ENCODE measurements at places on chromosomes 12 and 14.

GRCh38 chr12:94621662-94622359, 28.5 kb downstream of the TMCC3 start:
- DNase-seq: peak; percentile 88

DNA sequence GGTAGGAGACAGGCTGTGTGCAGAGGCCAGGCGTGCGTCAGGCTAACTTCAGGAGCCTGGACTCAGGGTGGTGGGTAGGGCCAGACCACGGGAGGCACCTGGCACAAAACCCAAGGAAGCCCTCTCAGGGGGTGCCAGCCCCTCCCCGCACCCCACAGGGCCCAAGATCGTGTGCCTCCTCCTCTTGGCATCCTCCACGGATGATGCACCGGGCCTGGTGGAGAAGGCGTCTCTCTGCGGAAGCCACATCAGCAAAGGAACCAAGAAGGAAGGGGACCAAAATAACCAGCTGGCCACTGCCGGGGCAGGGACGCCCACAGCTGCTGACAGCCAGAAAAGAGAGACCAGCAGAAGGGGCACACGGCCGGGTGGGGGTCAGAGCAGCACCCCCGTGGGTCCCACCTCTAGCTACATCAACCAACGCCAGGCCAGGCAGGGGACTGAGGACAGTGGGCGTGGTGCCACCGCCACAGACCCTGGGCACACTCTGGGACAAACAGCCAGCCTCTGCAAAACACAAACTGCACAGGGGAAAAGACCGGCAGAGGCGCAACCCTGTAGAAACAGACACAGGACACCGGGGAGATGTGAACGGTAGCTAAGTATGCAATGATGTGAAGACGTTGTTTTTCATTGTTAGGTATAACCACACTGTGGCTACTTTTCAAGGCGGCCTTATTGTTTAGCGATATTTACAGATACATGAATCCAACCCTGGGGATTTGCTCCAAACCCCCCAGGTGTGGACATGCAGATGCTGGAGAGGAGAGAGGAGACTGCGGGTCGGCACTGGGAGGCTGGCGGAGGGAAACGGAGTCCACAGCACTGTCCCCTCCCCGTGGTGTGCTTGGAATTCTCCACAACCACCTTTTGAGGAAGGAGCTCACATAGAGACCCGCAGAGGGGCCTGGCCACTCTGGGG, 26.1 kb upstream of the C14orf180 start:
- DNase-seq: no peak

DNA sequence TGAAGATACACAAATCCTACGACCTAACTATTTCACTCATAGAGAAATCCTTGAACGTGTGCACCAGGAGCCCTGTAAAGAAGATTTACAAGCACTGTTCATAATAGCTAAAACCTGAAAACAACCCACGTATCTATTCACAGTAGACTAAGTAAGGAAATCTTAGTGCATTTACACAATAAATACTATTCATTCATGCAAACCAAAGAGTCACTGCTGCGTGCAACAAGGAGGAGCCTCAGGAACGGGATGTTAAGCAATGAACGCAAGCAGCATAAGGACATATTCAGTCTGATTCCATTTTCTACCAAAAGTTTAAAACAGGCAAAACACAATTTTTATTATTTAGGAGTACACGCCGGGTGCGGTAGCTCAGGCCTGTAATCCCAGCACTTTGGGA, 176.6 kb downstream of the TTC7B start:
- no peak for DNase-seq

- DNase-seq: no peak
These were observed 351.7 kb downstream of the TMEM121 start for GRCh38 chr14:105878125-105878524.

DNA sequence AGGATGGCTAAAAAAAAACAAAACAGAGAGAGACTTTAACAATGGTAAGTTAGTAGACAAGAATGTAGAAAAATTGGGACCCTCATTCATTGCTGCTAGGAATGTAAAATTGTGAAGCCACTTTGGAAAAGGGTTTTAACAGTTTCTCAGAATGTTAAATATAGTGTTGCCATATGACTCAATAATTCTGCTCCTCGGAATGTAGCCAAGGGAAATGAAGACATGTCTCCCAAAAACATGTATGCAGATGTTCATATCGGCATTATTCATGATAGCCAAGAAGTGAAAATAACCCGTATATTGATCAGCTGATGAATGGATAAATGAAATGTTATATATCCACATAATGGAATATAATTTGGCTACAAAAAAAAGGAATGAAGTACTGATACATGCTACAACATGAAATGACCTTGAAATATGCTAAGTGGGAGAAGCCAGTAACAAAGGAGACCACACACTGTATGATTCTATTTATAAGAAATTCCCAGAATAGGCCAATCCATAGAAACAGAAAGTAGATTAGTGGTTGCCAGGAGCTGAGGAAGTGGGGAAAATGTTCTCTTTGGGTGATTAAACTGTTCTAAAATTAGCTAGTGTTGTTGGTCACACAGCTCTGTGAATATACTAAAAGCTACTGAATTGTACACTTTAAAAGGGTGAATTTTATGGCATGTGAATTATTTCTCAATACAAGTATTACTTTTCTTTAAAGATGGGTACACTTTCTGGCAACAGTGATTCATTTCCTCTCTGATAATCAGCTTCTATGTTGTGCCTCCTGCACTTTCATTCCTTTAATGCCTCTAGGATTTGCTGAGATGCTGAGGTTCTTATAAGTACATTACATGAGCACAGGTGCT, 132.5 kb downstream of the DAAM1 start:
- DNase-seq: peak; percentile 80

All from inflammatory macrophage treated with lipopolysaccharide for 4 hours (primary cell).